Left ventricle myocardium inferior (tissue), 1 donor: ENCODE measurements at places on chromosomes 5 and 9. TPM values are rescaled to one million over a fixed set of nuclear protein-coding genes. Genes with fewer than 3 reads are reported as not detected.

GDF9 gene
- 0.52 TPM for total RNA-seq

GLIPR2 gene
- total RNA-seq = 8.7 TPM

EGFLAM gene
- total RNA-seq = 8.9 TPM

PLEKHG4B gene
- total RNA-seq = not detected

PPP3R2 gene
- total RNA-seq = not detected

FOXD4L5 gene
- total RNA-seq = 0.08 TPM

RICTOR gene
- total RNA-seq = 35.0 TPM

FGF1 gene
- total RNA-seq = 59.9 TPM

RHOBTB3 gene
- 79.7 TPM for total RNA-seq

DNA sequence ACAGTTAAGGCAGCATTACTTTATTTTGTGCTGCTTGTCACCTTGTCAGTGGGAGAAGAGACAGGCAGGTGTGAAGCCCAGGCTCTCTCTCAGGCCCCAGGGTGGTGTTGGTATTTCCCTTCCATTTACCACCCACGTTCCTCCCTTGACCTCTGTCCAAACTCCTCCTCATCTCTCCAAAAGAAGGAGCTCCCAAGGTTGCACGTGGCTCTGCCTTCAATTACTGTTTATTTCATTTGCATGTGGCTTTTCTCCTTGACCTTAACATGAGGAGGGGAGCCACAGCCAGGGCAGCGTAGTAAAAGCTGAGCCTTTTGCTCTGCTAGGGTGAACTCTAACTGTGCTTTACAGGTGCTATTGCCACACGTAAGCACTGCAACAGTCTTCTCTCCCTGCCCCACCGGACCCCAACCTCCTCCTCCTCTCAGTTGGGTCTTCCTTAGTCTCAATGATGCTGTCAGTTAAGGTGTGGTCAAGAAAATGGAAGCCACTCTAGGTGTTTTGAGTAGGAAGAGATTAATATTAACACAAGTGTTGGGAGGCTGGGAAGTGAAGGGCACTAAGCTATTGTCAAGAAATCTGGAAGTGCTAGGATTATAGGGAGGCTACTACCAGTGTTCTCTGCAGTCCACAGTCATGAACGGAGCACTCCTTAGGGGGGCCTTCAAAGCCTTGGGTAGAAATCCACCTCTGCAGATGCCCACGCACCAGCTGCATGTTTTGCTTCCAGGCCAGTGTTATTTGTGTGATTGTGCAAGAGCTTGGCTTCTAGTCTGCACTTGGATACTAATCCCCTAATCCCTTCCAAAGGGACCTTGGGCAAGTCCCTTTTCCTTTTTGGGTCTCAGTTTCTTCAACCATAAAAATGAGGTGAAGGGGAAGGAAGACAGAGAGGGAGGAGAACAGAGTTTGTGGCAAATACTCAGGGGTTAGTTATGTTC is 3.9 kb upstream of the ALDH1B1 start:
- peak; percentile 22 for DNase-seq

GRCh38 chr9:117231012-117231411 is 183.8 kb downstream of the ASTN2 start:
- no peak for DNase-seq

GRCh38 chr9:129422032-129422842 is 198.7 kb downstream of the C9orf50 start:
- DNase-seq = no peak

DNA sequence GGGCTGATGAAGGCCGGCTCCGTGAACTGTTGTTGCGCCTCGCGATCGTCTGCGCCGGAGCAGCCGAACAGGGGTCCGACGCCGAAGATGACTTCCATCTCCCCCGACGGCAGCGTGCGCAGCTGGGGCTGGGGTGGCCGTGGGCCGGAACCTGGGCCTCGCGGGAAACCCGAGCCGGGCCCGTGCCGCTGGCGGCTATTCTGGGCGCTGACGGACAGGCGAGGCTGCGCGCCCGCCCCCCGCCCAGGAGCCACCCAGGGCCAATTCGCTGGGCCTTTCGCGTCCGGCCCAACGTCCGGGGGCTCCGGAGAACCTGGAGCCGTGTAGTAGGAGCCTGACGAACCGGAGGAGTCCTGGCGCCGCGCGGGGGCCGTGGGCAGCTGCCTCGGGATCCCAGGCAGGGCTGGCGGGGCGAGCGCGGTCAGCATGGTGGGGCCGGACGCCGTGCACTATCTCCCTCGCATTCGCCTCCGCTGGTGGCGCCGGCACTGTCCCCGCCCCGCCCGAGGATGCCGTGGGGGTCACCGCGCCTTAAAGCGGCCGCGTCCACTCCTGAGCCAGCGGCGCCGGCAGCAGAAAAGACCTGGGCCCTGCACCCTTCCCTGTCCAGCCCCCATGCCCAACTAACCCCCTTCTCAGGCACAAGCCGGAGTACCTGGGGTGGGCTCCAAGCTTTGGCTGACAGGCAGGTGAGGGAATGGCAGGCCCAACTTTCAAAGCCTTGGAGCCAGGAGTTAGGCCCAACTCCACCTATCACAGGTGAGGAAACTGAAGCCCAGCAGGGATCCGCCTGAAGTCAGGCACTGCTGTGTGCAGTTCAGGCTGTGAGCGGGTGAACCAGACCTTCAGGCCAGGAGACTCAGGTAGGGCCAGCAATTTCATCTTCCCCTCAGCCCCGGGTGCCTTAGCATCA is at the start of gene PROB1:
Gene PROB1 (minus strand): TSS at position 451 of the 913 bp plus-strand sequence. CDS start 23 bp downstream, at position 428.
- DNase-seq = peak; percentile 77

DNA sequence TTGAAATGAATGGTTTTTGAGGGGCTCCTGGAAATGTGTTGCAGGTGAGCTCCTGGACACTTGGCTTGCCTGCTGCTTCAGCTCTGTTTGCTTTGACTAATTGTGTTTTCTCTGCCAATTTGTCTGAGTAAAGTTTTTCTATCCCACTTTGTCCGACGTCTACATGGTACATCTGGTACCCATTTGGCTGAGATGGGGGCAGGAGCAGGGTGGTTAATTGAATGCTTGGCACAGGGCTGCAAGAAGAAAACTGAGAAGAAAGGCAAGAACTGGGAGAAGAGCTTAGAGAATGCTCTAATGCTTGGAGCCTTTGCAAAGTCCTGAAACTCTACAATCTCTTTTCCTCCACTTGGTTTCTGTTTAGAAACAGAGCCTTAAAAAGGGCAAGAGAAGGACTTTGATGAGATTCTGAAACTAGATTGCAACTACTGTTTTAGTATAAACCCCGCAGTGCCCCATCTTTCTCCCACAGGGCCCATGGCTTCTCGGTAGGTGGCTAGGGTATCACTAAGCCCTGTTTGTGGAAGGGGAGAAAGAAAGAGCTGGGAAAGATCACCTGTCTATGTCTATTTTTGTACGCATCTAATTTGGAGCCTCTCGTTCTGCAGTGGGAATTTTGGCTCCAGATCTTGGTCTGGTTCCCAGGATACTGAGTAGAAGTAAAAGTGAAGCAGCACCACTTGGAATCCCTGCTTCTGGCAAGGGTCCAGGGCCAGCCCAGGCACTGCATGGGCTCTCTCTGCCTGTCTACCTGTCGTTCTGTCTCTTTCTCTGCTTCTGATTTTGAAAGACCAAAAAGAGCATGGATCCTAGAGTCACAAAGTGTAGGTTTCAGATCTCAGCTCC is 214.4 kb downstream of the SEMA6A start:
- peak; percentile 77 for DNase-seq

DNA sequence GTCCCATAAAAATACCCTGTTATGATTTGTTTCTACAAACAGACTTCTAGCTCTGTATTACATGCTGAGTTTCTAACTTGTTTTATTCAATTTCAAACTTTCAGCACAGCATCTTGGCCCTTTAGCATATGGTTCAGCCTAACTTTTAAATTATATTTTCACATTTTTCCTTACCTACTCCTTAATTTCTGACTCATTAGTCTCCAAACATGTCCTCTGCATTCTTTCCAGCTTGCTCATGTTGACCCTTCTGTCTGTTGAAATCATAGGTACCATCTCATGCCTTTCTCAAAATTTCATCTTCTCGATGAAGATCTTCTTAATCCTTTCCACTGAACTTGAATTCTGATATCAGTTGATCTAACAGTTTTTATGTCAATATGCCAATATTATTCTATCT is 200.9 kb upstream of the RIOK2 start:
- DNase-seq = no peak

DNA sequence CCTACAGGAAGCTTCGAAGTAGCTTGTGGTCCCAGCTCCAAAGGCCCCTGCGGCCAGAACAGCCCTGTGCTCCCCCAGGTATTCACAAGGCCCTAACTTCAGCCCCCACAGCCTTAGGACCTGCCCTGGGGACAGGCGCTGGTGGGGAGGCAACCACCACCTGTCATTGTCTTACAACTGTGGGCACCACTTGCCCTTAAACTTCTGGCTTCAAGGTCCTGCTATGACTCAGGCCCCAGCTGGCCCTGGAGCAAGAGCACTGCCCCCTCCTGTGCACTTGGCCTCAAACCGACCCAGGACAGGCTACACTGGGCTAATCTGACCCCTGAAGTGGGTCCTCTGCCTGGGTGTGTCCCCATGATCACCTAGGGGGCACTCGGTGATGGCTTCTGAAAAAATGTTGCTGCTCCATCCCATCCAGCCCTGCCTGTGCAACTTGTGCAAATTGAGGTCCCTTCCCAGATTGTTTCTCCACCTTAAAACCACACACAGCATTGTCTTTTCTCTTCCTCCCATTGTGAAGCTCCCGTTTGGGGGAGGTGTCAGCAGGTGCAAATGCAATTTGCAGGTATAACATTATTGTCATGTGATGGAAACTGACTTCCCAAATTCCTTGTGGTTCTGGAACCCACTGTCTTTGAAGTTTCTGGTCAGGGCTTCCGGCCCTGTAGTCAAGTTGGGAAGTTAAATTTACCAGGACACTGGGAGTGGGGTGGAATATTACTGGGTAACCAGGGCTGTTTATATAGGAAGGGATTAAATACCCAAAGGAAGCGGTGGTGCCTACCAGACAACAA is 1.1 kb upstream of the PROB1 start:
- DNase-seq = no peak

DNA sequence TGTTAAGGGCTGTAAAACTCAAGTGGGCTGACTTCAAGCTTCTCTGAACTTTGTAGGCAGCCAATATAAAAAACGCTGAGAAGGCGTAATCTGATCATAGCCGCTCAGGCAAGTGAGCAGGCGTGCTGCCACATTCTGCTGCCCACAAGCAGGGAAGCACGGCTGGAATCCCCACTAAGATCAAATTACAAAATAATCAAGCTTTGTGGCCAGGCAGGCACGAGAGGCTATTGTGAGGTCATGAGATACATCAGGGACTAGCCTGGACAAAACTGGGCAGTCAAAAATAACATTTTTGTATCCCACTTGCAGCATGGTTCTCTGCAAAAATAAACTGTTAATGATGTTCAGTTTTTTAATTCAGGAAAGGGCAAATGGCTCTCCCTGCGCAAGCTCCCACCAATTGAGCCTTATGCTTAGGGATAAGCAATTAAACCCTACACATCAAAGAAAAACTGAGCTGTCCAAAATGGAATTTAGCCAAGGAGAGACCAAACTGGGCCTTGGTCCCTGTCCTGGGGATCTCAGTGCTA is 64.0 kb downstream of the POU5F2 start:
- peak; percentile 21 for DNase-seq

GRCh38 chr9:103757062-103757461 is 337.0 kb upstream of the SMC2 start:
- DNase-seq = no peak

- no peak for DNase-seq
These were observed 21.0 kb upstream of the C9orf40 start for GRCh38 chr9:74973714-74974113.

DNA sequence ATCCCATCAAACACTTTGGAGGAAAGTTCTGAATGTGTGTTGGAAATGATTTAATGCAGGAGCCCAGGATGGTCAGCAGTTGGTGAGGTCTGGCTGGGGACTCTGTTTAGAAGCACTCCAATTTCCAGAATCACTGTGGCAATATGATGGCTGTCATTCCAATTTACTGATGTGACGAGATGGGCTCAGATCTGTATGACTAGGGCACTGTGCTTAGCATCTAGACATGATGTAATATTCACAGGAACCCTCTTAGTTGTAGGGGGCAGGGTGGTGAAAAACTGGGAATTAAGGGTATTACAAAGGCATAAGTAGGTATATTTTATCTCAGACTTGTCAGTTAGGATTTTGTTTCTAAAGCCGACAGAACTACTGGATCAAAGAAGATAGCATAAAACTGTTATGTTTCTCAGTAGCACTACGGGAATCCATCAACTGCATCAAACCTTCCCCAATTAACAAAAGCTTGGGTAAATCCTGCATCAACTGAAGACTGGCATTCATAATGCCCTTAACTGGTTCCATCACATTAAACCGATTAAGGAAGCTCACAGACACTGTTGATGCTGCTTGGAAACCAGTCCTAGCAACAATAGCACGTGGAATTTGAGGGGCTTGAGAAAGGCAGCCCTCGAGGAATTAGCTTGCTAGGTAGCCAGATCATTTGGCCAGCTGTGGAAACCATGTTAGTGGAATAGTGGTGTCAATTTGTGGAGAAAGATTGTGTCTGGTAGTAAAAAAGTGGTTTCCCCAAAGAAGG is 86.1 kb downstream of the SV2C start:
- no peak for DNase-seq

GRCh38 chr5:124745928-124746915 is at the start of gene ZNF608:
Gene ZNF608, minus strand, starts transcription at chr5:124746639. Its CDS starts 1,650 bp downstream, at chr5:124744989.
- DNase-seq = no peak

DNA sequence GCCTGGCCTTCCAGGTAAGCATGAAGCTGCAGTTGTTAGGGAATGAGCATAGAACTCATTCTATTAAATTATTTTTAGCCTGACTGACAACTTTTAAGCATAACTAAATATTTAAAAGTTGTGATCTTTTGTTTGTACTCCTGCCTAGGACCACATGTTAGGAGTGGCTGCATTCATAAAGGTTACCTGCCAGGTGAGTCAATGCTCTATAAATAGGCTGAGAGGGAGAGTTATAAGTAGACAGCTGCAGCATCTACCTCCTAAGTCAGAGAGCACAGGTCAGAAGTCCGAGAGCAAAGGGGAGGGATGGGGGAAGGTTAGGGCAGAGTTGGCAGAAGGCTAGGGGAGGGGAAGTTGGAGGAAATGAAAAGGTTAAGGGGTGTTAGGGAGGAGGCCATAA is 292.4 kb upstream of the TLE4 start:
- DNase-seq = no peak

DNA sequence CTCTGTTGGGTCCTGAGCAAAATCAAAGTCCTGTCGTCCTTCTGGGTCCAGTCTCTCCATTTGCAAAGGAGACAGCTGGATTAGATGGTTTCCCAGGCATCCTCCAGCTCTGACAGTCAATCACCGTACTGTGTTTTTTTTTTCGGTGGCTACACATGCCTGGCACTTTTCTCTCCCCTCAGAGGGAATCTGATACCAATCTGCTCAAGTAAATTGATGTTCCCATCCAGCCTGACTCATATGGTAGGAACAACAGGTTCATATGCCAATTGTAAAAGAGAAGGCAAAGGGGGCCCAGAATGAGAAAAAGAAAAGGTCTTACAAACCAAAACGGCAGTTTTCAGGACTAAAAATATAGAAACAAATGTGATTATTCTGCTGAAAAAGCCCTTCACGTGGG is 1.2 kb downstream of the FBXO10 start:
- DNase-seq = no peak

GRCh38 chr9:108325406-108325805 is 530.4 kb downstream of the ACTL7B start:
- no peak for DNase-seq
